NCI-H2029 (cell line): ENCODE measurements at places on chromosomes 2 and 18.

DNA sequence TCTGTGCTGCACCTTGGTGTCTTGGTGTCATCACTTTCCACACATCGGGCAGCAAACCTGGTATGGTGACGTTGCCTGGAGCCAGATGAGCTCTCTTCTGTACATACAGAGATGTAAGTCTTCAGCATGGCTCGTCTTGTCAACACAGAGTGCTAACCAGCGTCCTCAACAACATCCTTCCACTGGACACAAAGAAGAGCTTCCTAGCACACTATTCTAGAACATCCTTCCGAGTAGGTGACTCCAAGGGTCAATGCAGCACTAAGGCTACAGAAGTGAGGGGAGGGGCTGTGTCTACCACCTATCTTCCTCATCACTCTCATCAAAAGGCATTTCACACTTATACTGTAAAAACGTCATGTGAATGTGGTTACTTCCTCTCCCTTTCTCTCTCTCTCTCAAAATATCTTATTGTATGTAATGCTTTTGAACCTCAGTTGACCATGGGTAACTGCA, 108.1 kb upstream of the SLC1A4 start:
- DNase-seq, result no peak

- DNase-seq, result no peak
Observed at GRCh38 chr2:27091746-27092695, 5.4 kb downstream of the KHK start.

- no peak for DNase-seq
Observed at GRCh38 chr2:28904295-28904694, 9.8 kb downstream of the WDR43 start.

GRCh38 chr18:9861157-9861556, 24.6 kb upstream of the TXNDC2 start:
- no peak for DNase-seq

DNA sequence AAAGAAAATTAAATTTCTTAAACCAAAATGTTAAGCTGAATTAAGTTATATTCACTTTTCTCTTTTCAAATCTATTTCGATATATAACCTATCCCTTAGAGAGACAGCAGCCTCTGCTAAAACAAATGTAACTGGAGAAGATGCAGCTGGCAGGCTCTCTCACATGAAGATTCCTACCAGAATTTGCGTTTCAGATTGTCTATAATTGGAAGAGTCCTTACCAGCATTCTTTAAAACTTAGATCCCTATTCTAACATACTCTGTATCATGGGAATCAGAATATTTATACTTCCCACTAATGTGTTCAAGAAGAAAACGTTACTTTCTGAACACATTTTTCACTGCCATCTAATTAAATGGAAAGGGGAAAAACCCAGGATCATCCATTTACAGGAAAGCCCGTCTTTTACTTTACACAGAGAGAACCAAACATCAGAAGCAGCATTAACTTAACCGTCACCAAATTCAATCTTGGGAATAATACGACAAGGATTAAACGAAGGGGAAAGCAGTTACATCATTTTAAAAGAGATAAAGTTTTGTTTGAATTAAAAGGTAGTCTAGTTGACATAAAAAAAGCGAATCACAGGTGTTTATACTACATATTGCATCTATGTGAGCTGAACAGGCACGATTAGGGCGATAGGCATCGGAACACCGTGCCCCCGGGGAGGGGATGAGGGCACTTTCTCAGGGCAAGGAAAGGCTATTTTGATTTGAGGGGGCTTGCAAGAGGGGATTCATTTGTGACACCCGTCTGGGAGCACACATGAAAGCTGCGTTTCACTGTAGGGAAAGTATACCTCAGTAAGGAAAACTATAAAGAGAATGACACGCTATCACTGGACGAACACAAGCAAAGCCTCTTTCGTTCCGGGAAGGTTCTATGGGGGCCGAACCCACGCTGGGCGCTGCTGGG, 1.3 kb downstream of the PTPN2 start:
- DNase-seq, result no peak

DNA sequence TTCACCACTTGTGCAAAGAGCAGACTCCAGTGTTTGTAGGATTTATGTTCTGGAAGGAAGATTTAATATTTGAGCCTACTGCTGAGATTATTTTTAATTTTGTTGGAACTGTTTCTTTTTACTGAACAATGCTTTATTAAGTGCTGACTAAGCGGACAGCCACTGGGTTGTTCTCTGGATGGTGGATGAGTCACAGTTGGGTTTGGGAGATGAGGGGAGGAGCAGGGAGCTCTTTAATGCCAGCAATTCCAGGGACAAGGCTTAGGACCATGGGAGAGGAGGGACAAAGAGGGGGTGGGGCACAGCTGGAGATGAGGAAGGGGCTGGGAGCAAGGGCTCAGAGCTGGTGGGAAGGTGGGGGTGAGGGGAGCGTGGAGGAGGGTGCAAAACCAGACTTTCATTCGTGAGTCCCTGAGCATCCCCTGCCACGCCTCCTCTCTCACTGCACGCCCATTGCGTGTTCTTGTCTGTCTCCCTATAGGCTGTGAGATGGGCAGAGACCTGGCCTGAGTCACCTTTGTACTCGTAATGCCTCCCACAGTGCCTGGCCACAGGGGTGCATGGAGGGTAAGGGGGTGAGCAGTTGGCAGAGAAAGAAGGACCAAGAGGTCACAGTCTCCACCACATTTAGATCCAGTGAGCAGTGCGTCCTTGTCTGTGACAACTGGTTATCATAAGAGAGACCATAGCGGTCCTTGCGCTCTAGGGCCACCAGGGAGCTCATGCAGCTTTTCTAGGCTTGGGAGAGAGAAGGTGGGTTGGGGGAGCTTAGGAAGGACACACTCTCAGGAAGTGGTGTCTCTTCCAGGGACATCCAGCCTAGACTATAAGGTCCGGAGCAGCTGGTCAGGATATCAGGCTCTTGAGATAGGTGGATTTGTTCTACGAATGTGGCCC, 18.4 kb downstream of the SLC4A3 start:
- no peak for DNase-seq

DNA sequence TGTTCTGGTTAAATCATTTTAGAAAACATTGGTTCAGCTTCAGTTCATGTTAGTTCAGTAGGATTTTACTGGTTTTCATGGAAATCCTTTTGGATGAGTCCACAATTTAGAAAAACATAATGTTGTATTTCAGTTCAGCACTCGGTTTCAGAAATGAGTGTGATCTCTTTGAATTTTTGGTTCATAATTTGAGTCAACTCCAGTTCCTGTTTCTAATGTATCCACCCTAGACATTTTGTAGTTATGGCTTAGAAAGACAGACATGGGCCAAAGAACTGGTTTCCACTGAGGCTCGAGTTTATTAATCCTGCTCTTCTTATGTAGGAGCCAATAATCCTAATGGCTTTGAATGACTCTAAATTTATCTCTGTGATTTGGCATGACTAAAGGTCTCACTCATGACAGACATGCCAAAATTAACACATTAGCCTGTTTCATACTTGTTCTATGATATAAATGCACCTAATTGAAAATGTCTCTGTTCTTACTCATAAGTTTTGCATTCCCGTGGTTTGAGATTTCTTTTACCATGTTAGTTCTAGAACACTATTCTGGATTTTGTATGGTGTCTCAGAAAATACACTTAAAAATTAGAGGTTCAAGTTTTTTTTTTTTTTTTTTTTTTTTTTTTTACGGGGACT, 82.3 kb upstream of the SPRED2 start:
- no peak for DNase-seq

GRCh38 chr2:78980871-78981270, 44.6 kb upstream of the REG3G start:
- no peak for DNase-seq

GRCh38 chr2:172539767-172540166, 16.1 kb upstream of the PDK1 start:
- no peak for DNase-seq

DNA sequence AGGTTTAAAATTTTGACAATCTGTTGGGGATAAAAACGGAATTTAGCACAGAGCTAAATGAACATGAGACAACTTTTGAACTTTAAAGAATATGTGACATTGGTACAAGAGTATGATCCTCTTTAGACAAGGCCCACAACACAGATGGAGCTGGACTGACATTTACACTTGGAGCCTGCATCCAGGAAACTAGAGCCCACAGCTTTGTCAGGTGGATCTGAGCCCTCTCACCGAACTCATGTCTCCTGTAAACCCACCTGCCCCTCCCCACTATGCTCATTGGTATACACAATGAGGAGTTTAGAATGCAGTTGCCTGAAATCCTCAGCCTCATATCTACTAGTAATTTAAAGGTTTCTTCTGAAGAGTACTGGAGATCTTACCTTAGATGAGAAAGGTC, 22.1 kb upstream of the ACAA2 start:
- DNase-seq, result no peak

DNA sequence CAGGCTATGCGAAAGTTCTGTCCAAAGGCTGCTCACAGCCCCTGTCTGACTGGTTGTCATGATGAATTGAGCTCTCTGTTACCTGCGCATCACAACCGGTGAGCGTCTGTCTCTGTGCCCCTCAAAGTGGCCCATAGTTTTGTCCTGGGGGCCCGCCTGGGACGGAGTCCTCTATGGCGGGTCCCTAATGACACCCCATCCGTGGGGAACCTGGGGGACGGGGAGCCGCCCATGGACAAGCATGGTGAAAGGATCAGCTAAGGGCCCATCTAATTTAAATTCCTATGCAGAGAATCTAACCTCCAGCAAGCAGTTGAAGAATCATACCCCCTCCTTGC, 473 bp downstream of the ELMOD3 start:
- DNase-seq, result no peak

- DNase-seq, result no peak
Observed at GRCh38 chr2:241509155-241509784, 886 bp upstream of the STK25 start.

GRCh38 chr2:152067823-152068222, 31.0 kb downstream of the CACNB4 start:
- no peak for DNase-seq

DNA sequence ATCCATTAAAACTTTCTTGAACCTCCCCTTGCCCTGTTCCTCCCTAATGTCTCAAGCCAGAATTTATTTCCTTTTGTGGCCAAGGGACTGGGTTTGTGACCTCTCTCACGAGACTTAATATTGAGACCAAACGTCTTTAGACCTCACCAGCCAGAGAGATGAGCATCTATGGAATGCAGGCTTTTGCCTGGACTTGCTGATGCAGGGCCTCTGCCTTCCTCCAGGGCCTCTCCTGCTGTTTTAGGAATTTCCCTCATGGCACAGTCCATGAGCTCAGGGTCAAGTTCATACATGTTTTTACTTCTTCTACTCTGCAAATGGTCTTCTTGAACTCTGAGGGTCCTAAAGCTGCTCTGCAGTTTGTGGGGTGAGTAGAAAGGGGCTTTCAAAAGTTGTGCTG, 22.3 kb downstream of the IL1B start:
- no peak for DNase-seq

DNA sequence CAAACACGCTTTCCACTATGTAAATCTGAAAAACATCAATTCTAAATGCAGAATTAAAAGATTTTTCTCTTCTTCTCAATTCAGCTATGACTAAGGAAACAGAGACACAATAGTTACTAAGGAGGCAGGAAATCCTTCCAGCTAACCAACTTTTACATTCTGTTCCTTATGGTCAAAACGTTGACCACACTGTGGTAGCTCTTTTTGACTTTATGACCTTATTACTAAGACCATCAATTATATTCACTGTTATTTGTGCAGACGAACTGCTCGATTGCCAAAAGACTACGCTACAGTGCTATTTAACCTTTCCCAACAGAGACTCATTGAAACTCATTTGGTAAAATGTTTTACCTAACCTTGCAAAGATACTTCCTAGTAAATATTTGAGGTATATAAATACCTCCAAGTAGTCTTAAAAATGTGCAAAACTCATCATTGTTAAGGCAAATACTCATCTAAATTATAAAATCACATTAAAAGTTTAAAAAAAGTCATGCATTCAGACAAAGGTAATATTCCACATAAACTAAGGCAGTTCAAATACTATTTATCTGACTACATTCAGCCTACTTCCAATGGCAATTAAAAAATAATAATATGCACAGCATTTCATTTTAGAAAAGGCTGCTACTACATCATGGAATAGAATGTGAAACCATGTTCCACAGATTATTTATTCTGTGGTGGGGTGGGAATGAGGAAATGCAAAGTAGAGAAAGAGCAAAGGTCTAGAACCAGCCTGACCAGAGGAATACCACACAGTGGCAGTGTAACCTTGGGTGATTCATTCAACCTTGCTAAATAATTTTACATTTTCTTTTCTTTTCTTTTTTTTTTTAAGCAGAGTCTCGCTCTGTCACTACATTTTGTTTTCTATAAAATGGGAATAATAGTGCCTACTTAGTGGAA, 139.9 kb downstream of the THADA start:
- DNase-seq, result peak; percentile 2

- no peak for DNase-seq
Observed at GRCh38 chr2:205175831-205176230, 506.5 kb upstream of the NRP2 start.

DNA sequence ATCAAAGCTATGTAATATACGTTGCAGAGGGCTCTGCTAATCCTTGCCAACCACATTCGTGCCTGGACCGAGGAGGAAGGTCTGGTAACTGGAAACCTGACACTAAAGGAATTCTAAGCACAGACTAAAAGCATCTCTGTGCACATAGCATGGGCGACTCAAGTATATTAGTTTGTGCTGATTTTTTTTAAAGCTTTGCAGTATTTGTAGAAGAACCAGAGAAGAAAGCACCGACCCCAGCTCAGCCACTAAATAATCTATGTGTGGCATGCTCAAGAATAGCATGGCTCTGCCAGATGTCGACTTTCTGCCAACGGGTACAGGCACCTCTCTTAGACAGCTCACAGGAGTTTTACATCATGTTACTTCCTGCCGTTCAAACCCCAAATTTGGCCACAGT, 73.2 kb upstream of the NRP2 start:
- no peak for DNase-seq

DNA sequence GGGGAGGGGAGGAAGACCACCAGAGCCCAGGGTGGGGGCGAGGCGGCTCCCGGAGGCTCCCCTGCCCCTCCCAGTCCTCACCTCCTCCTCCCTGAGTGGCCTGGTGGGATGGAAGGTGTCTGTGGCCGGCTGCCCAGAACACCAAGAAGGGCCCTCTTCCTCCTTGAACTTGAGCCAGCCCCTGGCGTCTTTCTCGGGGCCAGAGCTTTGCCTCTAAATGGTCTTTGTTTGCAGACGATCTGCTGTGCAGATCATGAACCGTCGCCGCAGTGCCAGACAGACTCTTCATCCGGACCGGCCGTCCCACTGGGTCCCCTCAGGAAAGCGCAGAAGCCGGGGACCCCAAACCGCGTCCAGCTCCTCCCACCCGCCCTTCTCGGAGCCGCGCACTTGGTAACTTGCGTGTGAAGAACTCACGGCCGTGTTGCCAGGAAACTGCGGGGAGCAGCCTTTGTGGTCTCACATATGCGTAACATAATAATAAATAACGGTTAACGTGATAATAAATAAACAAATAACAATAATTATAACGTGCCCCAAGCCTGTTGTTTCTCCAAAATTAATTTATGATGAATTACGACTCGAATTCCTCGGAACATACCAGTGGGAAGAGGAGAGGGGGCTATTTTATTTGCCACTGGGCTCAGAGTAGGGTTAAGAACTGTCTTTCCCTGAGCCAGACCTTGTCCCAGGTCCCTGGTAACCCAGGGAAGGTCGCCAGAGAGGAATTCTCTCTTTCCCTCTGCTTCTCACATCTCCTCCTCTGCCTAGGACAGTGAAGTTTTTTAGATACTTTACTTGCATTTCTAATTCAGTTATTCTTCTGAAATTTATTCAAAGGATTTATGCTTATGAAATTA, 41.0 kb downstream of the PTGR3 start:
- DNase-seq, result peak; percentile 33
